ENCODE measurements at places on chromosomes 1 and 21.

DNA sequence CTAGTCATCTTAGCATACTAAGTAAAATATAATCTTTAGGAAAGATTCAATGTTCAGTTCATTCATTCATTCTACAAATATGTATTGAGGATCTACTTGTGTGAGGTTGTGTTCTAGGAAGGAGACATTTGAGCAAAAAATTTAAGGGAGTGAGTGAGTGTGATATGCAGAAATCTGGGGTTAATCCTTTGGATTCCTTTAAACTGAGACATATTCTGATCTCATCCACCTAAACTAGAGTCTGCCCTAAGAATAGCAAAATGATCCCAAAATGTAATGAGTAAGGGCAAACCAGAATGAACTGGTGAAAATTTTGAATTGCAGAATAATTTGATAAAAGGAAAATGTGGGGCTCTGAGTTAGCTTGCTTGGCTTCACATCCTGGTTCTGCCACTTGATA, 8.6 kb downstream of the UBE2U start:
- no peak for DNase-seq

DNA sequence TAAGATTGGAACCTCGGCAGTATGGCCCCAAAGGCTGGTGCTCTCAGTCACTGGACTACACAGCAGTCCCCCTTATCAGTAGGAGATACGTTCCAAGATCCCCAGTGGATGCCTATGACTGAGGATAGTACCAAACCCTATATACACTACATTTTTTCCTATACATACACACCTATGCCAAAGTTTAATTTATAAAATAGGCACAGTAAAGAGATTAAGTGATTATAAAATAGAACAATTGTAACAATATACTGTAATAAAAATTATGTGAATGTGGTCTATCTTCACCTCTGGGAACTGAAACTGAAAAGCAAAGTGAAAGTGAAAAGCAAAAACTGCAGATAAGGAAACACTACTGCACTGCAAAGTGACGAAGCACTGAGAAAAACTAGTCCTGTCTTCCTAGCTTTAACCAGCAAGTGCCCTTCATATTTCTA, 96.8 kb downstream of the INTS7 start:
- DNase-seq, result no peak

DNA sequence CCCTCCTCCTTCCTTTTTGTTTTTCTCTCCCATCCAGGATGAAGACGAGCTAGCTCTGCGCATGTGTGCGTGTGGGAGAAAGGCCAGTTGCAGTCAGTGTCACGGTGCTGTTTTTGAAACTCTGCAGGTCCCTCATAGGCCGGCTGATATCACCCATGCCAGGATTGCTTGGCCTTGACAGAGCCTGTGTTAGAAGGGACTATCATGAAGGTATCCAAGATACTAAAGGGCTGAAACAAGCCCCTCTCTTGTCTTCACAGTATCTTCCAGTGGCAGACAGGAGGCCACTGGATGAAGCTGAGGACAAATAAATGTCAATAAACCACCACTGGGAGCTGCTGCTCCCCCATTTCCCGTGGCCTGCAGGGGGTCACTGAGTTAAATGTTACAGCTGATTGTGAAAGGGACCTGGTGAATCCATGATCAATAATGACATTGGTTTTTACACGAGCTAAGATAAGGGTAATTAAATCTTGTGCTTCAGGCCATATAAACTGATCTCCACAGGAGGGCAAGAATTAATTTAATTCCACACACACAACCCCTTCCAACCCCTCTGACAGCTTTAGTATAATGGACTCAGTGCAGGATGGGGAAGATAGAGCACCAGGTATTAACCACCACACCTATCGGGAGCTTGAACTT, 64.6 kb upstream of the TARBP1 start:
- DNase-seq, result no peak

- no peak for DNase-seq
Observed at GRCh38 chr1:27509127-27510080, 19.4 kb upstream of the WASF2 start.

- no peak for DNase-seq
Observed at GRCh38 chr21:30714456-30714855, 4.1 kb downstream of the KRTAP21-3 start.

GRCh38 chr1:208047476-208047934, 136.6 kb upstream of the CD34 start:
- DNase-seq, result no peak

- no peak for DNase-seq
Observed at GRCh38 chr1:67952071-67952470, 98.4 kb downstream of the DIRAS3 start.

- no peak for DNase-seq
Observed at GRCh38 chr1:13512472-13512871, 1.3 kb downstream of the LRRC38 start.

- DNase-seq, result no peak
Observed at GRCh38 chr1:56644919-56645676, at the start of gene PRKAA2. PRKAA2 (plus strand) TSS chr1:56645314; CDS start chr1:56645388, 74 bp downstream.

DNA sequence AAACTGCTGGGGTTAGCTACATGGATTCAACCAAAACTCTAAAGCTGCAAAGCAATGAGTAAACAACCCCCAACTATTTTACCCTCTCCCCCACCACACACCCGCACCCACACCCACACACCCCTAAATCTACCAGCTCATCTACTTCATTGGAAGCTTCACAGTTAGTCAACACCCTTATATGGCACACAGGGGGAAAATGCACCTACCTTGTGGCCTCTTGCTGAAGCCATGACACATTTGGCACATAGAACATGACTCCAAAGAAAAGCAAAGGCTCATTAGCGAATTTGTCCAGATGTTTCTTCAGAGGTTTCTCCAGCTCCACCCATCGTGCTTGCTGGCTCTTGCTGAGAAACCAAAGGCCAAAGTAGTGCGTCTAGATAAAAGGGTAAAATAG, 99.8 kb downstream of the PTPN14 start:
- no peak for DNase-seq

DNA sequence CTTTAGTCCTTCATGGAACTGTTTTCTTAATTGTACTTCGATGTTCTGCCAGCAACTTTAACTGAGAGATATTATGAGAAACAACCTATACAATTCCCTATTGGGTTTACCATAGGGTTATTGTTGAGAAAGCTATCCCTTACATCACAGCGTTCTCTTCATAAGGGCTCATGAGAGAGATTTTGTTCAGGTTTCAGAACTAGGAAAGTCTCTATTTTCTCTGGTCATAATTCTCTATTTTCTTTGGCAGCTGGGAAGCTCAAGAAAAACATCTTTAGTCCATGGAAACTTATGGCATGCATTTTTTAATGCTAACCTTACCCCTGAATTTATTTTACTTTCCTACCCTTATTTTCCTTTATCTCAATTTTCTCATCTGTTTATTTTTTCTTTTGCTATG, 38.2 kb downstream of the NMNAT2 start:
- no peak for DNase-seq

- no peak for DNase-seq
Observed at GRCh38 chr1:229620876-229621275, 5.0 kb downstream of the TAF5L start.

- DNase-seq, result no peak
Observed at GRCh38 chr1:211305044-211305443, 21.6 kb upstream of the TRAF5 start.

DNA sequence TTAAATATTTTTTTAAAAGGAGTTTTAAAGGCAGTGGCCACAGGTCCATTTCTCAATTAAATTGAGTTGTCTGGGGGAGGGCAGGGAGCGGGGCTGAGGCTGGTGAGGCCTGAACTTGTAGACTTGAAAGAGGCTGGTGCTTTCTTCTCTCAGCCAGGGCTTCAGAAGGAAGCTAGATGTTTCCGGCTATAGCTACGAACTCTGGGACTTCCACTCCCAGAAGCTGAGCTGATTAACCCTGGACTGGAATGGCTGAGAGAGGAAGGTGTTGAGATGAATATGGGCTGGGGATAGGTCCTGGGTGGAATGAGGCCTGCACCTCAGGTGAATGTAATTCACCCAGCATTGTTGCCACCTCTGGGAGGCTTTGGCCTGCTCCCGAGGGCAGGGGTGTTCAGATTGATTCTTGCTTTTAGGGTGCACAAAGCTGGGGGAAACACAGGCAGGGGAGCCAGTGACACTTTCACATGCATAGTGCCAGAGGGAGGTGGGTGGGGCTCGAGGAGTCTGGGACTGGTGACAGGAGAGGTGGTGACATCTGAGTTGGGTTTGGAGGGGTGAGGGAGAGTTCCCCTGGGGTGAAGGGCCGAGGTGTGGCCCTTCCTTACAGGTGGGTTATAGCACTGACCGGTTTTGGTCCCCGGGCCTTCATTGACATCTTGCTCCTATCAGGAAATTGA, 18.2 kb downstream of the LDLRAP1 start:
- no peak for DNase-seq

GRCh38 chr21:18275781-18276180, 31.1 kb downstream of the CHODL start:
- DNase-seq, result no peak

DNA sequence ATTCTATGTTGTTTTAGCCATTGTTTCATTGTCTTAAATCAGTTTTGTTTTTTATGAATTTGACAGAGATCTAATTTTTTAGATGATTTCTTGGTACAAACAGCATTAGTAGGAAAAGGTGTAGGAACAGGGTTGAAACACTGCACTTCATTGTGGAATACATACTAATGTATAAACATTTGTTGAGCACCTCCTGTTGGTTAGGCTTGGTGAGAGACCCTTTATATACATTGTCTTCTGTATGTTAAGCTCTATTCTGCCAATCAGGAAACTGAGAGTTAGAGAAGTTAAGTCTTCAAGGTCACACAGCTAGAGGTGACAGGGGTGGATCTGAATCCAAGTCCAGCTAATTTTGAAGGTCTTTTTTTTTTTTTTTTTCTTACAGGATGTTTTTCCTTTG, 192.7 kb downstream of the VPS13D start:
- DNase-seq, result no peak

GRCh38 chr1:60017508-60018205, 55.9 kb downstream of the C1orf87 start:
- DNase-seq, result no peak

DNA sequence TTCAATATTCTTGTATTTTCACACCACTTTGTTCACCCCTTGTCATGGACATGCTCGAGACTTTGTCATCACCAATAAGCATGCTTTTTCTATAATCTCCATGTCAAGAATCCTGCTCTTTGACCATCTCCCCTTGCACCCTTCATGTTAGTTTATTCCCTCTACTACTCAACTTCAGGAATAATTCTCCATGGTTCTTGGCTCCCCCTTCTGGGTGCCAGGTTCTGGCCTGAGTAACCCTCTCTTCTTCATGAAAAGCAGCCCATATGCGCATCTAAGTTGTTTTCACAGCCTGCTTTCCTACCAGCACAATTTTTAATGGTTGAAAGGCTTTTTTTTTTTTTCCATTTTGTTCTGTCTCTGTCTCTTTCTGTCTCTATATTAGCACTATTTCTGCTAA, 160.7 kb downstream of the LEPR start:
- no peak for DNase-seq

DNA sequence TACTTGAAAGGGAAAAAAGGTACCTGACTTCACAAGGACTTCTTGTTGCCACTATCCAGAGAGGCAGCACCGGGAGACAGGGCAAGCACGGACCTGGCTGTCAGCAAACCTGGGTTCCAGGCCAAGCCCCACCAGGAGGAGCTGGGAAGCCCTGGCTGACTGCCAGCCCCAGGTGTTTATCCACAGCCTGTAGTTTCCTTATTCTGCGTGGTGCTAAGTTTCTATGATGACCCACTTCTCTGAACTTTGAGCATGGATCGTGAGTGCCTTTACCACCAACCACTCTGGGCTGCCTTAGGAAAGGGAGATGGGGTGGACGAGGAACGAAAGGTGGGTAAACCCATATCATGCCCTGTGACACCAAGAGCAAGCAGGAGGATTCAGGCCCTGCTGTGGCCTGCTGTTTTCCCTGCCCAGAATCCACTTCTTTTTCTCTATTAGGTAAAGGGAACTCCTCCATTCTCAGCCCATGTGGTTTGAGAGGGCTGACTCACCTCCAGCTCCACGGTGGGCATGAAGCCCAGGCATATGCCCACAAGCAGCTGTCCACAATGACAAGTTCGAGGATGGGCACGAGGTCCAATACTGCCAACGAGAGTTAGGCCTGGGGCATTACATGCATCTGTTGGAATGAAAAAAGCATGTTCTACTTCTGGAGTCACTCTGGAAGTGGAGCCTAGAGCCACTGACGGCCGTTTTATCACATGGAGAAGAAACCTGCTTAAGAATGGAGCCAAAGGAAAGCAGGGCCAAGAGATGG, 20.3 kb downstream of the TSPAN2 start:
- no peak for DNase-seq

GRCh38 chr1:175317309-175317708, 124.7 kb upstream of the KIAA0040 start:
- DNase-seq, result no peak

GRCh38 chr21:45802425-45802824, 158.9 kb downstream of the PCBP3 start:
- DNase-seq, result no peak

GRCh38 chr1:107196973-107197562, 56.2 kb downstream of the NTNG1 start:
- no peak for DNase-seq

- DNase-seq, result no peak
Observed at GRCh38 chr1:75126611-75127101, 7.5 kb upstream of the LHX8 start.

DNA sequence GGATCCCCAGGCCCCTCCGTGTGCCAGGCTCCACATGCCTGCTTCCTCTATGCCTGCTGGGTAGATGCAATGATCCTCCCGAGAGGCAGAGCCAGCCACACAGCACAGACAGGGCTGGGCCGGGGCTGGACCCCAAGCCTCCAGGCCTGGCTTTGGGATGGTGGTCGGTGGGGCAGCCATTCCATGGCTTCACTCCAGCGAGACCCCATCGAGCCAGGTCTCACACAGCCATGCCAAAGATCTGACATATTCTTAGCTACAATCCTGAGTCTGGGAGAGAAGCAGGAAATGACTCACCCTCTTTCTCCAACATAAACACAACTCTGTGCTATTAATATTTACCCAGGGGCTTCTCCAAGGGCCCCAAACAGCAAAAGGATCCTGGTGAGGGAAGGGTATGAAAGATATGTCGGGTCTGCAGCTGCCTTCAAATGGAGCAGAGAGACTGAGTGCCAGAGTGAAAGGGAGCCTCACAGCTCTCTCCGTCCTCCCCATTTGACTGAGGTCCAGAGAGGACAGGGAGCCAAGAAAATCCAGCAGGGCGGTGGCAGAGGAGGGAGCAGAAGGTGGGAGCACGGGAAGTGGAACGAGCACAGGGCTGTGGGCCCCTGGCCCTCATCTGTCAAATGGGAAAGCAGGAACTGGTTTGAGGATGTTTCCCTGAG, 639.5 kb downstream of the MATN1 start:
- DNase-seq, result peak; percentile 32

All from Panc1 (cell line).